ENCODE measurements at places on chromosomes 1 and 21. TPM values are rescaled to one million over a fixed set of nuclear protein-coding genes. Genes with fewer than 3 reads are reported as not detected.

CHRM3 gene
- total RNA-seq = 75.5 TPM

- no peak for DNase-seq
Measured at GRCh38 chr1:116777831-116778830, 23.9 kb downstream of the CD2 start.

- no peak for DNase-seq
Measured at GRCh38 chr1:35401049-35401448, 132.5 kb downstream of the ZMYM4 start.

RGS13 gene
- 1.0 TPM for total RNA-seq

DNA sequence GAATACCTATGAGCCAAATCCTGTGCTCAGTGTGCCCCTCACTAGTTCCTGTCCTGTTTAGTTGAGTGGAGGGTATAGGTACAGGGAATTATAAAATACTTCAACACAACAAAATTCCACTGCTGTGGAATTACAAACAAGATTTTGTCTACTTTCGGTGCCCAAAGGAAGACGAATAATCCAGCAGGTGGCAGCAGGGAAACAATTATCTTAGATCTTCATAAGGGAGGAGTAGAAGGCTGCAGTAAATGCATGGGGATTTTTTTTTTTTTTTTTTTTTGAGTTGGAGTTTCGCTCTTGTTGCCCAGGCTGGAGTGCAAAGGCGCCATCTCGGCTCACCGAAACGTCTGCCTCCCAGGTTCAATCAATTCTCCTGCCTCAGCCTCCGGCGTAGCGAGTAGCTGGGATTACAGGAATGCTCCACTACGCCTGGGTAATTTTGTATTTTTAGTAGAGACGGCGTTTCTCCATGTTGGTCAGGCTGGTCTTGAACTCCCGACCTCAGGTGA lies 2.0 kb upstream of the PIP5K1A start:
- DNase-seq = no peak

- no peak for DNase-seq
Measured at GRCh38 chr1:6262555-6263420, 1.9 kb upstream of the GPR153 start.

DNA sequence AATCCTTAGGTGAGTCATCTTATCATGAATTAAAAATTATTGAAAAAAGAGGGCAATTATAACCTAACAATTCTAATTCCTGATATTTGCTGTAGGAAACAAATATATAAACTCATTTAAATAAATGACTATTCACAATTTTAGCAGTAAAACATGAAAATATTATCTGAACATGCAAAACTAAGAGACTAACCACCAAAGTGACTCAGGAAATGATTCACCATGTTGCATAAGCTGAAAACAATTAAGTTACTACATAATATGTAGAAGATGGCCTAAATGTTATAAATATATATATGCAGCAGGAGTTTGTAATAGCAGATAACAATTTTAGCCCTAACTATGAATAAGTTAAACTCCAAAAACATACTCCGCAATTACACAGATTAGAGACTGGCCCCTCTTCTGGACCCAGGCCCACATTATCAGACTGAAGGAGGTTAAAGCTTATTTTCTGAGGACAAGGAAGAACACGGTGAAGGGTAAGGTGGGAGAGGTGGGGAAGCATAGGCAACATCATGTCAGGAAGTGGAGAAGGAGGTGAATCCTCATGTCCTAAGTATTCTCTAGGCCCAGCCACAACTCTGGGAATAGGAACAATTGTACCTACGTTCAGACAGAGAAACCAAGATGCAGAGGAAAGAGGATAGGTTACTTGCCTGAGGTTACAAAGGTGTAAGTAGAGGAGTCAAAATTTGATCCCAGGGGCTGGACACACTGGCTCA lies 15.6 kb upstream of the AIM2 start:
- no peak for DNase-seq

GRCh38 chr1:151864411-151864810 lies 10.9 kb upstream of the THEM5 start:
- peak; percentile 68 for DNase-seq

DNA sequence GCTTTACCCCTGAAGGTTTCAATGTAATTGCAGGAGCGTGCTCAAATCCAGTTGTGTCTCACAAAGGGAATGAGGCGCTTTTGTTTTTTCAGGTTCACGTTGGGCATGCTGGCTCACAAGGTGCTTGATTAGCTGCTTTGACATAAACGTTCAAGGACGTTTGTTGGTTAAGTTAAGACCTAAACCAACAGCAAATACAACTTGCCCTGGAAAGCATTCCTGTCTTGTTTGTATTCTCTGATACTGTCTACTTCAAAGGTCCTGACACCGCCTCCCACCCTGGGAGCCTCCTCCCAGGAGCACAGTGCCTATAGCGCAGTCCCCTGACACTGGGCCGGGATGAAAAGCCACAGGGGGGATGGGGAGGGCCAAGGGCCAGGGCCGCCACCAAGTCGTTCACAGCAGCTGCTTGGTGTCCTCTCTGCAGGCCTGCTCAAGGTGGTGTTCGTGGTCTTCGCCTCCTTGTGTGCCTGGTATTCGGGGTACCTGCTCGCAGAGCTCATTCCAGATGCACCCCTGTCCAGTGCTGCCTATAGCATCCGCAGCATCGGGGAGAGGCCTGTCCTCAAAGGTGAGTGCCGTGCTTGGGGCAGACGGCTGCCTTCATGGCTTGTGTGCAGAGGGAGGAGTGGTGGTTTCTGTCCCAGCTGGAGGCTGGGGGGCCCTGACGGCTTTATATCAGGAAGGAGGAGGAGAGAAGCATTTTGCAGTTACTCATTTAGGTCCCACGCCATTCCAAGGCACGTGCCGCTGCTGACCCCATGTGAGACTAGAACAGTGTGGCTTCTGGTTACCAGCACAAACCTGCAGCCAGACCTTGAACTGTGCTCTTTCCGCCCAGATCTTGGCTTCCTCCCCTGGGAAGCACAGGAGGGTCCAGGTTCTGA lies 6.1 kb downstream of the FAM3B start:
- DNase-seq = no peak

DNA sequence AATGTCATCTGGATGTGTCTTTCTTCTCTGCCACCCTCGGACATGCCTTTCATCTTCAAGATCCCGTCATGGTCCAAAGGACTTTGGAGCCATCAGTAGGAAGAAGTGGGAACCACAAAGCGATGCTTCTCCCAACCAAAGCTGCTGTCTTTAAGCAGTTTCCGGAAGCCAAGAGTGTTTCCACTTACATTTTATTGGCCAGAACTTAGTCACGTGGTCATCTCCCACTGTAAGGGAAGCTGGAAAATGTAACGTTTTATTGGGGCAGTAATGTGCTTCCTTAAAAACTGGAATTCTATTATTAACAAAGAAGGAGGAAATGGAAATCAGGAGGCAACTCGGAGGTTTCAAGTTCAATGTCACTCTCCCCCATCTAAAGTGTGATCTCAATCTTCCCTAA lies 170.8 kb downstream of the ATG4C start:
- DNase-seq = no peak

DNA sequence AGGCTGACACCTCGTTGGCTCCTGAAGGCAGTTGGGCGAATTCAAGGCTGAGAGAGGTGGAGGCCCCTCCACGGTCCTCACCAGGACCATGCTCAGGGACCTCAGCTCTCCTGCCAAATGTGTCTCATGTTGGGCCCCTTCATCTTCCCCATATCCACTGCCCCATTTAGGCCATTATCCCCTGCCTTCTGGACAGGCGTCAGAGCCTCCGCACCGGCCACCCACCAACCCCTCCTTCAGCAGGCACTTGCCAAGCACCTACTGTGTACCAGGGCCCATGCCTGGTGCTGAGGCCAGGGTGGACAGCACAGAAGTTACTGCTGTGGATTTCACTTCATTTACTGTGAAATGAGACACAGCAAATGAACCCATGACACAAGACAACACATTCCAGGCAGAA lies 325.8 kb downstream of the MATN1 start:
- no peak for DNase-seq

DNA sequence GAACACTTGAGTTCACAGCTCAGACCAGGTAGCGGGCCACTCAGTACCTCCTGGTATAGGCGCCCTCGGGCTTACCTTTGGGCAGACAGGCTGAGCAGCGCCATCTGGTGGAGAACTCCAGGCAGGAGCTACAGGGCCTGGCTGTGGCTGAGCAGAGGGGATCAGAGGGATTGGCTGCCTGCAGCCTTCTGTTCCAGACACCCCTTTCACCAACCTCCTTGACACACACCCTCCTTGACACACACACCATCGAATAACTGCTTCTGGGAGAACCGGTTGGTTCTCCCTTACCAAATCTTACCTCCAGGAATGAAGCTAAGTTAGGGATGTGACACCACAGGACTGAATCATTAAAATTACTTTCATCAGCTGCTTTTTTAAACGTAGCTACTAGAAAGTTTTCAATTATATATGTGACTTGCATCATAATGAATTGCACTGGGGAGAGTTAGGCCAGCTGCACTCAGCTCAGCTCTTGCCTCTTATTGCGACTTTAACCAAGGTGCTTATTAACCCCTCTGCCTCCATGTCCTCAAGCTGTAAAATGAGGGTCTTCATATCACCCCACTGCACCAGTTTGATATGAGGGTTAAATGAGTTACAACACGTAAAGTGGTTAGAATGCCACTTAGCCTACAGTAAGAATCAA lies 6.6 kb downstream of the LIN28A start:
- no peak for DNase-seq

DNA sequence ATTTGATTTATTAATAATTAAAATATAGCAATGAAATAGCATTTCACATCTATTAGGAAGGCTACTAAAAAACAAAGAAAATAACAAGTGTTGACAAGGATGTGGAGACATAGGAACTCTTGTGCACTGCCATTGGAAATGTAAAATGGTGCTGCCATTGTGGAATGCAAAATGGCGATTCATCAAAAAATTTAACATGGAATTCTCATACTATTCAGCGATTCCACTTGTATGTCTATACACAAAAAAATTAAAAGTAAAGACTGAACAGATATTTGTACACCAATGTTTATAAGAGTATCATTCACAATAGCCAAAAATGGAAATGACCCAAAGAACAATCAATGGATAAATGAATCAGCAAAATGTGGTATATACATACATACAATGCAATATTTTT lies 101.3 kb upstream of the S1PR1 start:
- DNase-seq = no peak

DNA sequence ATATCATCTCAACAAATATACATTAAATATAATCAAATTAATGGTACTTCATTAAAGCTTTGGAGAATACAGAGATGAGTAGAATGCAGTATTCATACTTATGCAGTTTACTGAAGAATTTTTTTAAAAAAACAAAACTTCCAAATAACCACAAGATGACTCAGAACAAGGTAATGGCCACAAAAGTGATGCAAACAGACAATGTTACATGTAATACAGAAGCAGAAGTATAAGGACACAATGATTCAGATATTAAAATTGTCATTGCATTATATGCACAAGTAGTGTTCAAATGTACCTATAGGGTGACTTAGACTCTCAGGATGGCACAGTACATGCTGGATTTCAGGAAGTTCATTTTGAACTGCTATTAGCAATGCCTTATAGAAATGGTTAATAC lies 227.2 kb upstream of the ST6GALNAC5 start:
- DNase-seq = no peak

GRCh38 chr21:10521091-10521598 lies at the start of gene TPTE:
Gene TPTE (plus strand): TSS chr21:10521583. CDS start chr21:10538724, 17,141 bp downstream.
- no peak for DNase-seq

DNA sequence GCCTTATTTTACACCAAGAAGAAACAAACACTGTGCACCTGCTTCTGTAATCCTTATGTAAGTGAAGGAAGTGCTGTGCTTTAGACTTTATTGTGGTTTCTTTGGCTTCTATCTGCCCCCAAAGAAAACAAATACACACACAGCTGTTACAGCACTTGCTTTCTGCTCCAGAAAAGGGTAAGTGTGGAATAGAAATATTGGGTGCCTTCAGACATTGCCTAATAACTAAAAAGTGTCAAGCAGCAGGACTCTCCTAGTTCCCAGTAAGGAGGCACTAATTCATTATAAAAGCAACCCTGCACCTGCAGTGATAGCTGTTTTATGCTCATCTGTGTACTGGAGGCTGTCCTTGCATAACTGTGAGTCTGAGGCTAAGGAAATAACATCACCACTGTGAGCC lies 23.4 kb upstream of the PRRX1 start:
- no peak for DNase-seq

- DNase-seq = no peak
Measured at GRCh38 chr21:38945545-38946245, 140.0 kb downstream of the ETS2 start.

OR2AK2 gene
- total RNA-seq = not detected

All from esophagus muscularis mucosa (tissue), 4 donors.